ENCODE measurements at places on chromosomes 7 and 10.

DNA sequence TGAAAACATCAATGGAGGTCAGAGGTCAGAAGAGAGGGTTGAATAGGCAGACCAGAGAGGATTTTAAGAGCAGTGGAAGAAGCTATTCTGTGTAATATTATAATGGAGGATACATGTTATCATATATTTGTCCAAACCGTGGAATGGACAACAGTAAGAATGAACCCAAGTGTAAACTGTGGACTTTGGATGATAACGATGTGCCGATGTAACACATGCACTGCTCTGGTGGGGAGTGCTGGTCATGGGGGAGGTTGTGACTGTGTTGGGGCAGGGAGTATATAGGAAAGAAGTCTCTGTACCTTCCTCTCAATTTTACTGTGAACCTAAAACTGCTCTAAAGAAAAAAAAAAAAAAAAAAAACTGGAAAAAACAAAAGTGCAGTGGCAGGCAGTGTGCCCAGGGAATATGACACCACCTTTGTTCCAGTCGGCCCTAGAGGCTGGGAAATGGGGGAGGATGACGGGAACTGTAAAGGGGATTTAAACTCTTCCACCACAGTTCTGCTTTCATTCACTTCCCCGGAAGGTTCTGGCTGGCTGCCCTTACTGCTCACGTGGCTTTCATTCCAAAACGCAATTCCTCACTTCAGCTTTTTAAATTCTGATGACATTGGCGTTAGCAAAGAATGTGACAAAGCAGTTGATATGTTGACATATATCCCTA lies 113.7 kb upstream of the ANKRD1 start:
- DNase-seq, result no peak

GRCh38 chr7:95099106-95099505 lies 191.7 kb downstream of the PPP1R9A start:
- DNase-seq, result no peak

GRCh38 chr10:75827587-75828021 lies 396.2 kb downstream of the LRMDA start:
- no peak for DNase-seq

GRCh38 chr7:78317371-78317770 lies 518.8 kb downstream of the PHTF2 start:
- DNase-seq, result no peak

GRCh38 chr7:159094919-159095915 lies 49.5 kb downstream of the VIPR2 start:
- DNase-seq, result no peak

GRCh38 chr7:28135760-28136159 lies 44.8 kb downstream of the JAZF1 start:
- DNase-seq, result no peak

DNA sequence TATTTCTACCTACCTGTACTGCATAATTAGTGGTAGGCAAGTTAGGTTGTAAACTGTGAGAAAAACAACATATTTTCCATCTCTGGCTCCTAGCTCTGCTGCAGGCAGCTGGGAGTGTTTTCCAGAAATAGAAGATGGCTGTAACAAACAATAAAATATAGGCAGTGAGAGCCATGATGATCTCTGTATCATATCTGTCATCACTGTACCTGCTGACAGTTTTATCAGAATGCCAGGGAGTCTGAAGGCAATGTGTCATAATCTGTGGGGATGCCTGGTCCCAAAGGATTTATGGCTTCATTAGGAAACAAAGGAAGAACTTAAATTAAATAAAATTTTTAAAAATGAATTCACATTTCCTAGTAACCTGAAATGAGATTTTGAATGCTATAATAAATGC lies 160.9 kb upstream of the SMIM30 start:
- DNase-seq, result no peak

DNA sequence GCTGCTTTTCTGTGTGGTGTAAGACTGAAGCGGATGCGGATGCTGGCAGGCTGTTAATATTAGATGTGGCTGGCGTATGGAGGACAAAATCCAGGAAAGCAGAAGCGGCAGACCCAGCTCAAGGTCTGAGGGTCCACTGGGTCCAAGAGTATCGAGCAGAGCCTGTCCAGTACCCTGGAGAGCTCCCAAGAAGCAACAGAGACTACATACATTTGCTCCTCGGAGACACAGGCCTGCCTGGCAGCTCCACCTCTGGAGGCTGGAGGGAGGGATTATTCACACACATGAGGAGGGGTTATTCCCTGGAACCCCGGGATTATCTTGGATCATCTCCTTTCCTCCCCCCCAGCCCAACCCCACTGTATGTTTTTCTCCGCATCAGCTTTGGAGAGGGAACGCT lies 31.3 kb upstream of the LOXL4 start:
- no peak for DNase-seq

GRCh38 chr7:32140210-32140939 lies 70.2 kb upstream of the PDE1C start:
- no peak for DNase-seq

DNA sequence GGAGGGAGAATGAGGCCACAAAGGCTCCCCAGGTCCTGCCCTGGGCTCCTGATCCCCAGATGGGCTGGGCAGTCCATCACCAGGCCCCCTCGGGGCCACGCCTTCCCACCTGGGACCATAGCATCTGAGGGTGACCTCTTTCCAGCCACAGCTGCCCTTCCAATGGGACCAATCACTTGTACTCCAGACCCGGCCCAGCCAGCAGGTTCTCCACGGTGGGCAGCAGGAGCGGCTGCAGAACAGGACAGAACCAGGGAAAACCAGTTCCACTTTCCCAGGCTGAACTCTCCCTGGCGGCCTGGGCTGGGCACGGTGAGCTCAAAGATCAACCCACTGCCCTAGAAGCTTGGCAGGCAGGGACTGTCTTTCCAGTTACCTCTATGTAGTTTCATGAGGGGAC lies 257.6 kb downstream of the MAD1L1 start:
- no peak for DNase-seq

GRCh38 chr10:101097881-101098280 lies 33.2 kb upstream of the TLX1 start:
- no peak for DNase-seq

- DNase-seq, result no peak
Observed at GRCh38 chr7:156614434-156615264, 25.9 kb upstream of the RNF32 start.

GRCh38 chr7:94453898-94454297 lies 55.7 kb upstream of the CASD1 start:
- DNase-seq, result no peak

DNA sequence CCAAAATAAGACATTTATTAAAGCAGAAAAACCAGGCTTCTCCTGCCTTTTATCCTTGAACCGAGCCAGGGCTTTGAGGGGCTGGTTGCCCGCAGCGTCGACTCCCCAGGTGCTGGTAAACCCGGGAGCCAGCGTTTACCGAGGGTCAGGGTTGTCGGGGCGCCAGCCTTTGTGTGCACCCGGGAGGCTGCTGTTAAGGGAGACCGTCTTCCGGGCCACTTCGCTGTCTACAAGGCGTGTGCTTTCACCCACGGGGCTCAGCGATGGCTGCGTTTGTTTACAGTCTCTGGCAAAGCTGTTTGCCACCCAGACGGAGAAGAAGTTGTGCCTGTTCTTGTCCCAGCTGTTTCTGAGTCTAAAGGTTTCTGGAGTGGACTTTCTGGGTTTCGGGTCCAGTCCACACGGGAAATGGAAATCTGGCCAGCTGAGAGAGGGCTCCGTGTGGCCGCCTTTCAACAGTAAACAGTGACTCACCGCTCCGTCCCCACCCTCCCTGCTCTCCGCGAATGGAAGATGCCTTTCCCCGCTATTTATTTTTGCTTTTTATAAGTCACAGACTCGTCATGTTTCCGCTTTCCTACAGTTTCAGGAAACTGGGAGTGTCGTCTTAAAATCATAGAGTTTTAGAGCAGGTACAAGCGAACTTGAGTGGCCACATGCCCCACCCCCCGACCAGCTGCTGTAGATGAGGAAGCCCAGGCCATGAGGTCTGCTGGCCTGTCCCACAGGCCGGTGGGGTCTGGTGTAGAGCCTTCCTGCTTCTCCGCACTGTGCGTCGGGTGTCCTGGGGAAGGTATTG lies 2.2 kb downstream of the MAFK start:
- DNase-seq, result no peak

DNA sequence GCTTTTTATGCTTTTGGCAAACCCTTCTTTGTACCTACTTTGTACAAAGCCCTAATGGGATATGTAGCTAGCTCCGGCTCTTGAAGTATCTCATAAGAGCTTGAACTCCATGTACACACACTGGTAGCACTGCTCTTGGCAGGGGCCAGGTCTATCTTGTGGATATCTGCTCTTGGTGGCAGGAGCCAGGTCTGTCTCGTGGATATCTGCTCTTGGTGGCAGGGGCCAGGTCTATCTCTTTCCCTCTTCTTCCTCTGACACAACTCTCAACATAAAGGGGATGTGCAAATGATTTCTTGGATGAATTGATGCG lies 91.9 kb downstream of the WNT2 start:
- DNase-seq, result no peak

GRCh38 chr7:159231017-159231416 lies 86.3 kb upstream of the VIPR2 start:
- no peak for DNase-seq

Data from cortex of kidney (tissue), 1 donor.